Activated T-cell treated with anti-CD3 and anti-CD28 coated beads for 24 hours (primary cell): ENCODE measurements at places on chromosomes 7 and 10.

GRCh38 chr7:116176226-116176625 is 34.1 kb upstream of the TES start:
- no peak for DNase-seq

DNA sequence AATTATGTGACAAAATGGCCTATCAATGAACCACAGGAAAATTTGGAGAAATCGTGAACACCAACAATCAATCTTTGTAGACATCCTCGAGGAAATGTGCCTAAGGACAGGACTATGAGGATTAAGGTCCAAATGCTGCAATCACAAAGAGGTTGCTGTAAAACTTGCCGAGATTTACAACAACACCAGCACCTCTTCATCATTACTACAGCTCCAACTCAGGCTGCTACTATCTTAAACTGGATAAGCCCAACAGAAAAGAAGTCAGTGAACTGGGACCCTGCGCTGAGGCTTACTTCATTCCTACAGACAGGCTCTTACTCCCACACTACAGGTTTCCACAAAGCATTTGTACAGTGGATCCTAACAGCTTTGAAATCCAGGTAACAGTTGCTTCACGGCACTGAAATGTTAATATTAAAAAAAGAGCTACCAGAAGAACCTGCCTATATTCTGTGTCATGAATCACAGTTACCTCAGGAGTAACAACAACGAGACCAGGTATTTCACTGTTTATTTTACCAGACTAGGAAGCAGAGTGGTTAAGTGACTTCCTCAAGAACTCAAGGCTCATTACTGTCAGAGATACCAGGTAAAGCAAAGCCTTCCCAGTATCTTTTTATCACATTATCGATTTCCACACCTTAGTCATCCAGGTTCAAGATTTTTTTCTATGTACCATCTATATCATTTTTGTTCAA is 23.9 kb downstream of the CACUL1 start:
- DNase-seq, result no peak

GRCh38 chr10:46325021-46325420 is 38.2 kb downstream of the ANTXRL start:
- DNase-seq, result no peak

DNA sequence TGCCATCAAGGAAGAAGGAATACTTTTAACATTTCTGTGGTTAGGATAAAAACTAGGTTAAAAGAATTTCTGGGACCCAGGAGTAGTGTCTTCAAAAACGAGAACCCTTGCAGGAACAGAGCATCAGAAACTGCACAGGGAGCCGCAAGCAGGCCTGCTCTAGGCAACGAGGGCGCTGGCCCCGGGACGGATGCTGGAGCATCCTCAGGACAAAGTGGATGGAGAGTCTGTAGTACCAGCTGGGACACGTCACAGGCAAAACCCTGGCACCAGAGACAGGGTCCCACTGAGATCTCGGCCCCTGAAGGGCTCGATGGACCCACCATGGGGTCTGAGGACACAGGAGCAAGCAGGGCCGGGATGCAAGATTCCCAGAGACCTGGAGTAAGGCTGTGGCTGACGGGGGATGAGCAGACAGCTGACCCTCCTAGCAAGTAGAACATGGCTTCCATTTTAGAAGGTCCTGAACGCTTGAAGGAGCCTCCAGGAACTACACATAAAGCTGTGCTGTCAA is 106.6 kb downstream of the GALNT11 start:
- no peak for DNase-seq

- DNase-seq, result no peak
Measured at GRCh38 chr10:49094646-49095045, 20.7 kb downstream of the VSTM4 start.

- DNase-seq, result no peak
Measured at GRCh38 chr7:40793132-40793531, 658.3 kb downstream of the SUGCT start.

DNA sequence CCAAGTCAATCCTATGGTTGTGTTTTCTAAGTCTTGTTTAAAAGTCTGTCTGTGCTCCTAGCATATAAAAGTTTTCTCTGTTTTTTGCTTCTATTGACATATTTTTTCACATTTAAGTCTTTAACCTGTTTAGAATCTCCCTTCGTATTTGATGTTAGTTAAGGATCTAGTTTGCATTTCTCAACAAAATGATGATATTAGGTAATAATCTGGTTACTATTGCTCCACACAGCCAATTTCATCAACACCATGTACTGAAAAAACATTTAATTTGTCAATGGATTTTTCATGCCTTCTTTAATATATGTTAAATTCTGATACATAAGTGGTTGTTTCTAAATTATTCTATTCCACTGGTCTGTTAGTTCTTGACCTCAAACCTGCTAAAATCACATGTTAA is 17.5 kb upstream of the TSGA13 start:
- no peak for DNase-seq

DNA sequence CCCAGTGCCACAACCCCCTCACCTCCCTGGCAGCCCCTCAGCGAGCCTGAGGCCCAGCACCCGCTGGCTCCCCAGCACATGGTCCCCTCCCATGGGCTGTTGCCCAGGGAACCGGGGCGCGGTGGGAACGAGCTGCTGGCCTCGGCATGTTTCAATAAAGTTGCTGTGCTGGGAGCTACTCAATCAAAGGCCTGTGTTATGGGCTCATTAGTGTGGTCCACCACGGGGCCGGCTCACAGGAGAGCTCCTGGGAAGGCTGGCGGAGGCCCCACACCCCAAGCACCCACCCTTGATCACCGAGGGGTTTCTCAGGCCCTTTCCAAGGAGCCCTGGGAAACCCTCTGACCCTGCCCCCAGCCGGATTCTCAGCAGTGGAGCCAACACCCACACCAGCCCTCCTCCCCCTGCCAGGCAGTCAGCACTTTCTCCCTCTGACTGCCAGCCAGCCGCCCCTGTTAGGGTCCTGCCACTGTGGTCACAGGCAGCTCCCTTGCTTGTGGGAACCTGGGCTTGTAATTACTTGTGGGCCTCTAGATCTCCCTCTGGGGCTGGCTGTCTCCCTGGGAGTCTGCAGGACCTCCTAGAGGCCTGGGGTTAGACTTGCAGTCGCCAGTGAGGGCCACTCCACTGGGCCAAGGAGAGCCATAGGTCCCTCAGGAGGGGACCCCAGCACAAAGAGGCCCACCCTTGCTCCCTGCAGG is 24.8 kb upstream of the TRIM8 start:
- DNase-seq, result no peak

DNA sequence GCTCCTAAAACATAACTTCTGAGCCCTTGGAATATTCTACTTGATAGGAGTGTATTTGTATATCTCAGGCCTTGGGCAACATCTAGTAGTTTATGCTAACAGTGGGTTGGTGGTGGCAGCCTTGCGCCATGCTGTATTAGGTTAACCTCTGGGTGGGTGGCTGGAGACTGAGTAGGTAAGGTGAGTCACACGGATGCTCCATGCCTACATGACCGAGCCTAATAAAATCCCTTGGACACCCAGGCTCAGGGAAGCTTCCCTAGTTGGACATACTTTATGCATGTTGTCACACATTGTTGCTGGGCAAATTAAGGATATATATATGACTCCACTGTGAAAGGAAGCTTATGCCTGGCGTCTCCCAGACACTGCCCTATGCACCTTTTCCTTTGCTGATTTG is 6.0 kb upstream of the DAGLB start:
- DNase-seq, result no peak

- no peak for DNase-seq
Measured at GRCh38 chr10:61140765-61141392, 196.9 kb upstream of the RHOBTB1 start.

DNA sequence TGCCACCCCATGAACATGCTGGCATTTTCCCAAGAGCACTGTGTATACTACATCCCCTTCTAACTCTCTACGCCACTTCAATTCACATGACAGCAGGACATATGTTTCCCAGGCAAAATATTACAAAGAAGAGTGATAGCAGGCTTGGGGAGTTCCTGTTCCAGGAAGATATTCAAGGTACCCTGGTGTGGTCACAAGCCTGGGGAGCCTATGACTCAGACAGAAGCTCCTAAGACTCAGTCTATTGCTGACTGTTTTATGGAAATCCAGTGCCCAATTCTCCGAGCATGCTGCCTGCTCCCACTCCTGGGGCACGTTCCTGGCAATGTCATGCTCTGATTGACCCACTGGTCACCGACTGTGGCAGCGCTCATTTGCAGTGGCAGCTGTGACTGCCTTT is 23.5 kb upstream of the ABLIM1 start:
- DNase-seq, result no peak

DNA sequence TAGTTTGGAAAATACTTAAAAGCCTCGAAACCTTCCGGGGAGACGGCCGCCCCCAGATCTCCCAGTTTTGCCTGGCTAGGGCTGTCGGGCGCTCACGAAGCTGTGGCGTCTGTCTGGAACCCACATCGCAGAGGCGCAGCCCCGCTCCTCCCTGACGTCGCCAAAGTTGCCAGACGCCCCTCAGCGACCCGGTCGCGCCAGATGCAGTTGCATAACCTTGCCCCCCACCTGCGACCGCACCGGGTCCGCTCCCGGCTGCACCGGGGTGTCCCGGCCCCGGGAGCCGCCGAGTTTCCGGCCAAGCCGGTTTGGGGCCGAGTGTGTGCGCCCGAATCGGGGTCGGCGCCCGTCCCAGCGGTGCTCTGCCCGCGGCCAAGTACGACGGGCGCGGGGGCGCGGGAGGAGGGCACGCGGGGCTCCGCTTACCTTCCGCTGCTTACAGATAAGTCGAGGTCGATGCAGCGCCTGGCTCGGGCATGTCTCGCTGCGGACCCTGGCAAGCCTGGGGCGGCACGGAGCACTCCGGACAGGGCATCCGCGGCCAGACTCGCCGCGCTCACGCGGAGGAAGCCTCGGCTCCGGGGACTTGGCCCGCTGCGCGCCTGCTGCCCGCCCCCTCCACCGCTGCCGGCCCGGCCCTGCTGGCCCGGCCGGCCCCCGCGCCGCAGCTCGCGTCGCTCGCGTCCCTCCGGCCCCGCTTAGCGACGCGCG is 665 bp downstream of the INSYN2A start:
- DNase-seq, result no peak
